ENCODE measurements at places on chromosomes 6 and 20. TPM values are rescaled to one million over a fixed set of nuclear protein-coding genes. Genes with fewer than 3 reads are reported as not detected.

- no peaks in the 10 kb centered on the region for H3K36me3 ChIP-seq
- no peak for DNase-seq
- peaks cover 4% of the 10 kb centered on the region for H3K4me1 ChIP-seq
- no peak overlapping the region for H3K27ac ChIP-seq
- H3K27me3 ChIP-seq, result no peaks in the 10 kb centered on the region
- no peak overlapping the region for H3K4me3 ChIP-seq
Measured at GRCh38 chr6:133992992-133993680, 40.1 kb downstream of the TBPL1 start.

DNA sequence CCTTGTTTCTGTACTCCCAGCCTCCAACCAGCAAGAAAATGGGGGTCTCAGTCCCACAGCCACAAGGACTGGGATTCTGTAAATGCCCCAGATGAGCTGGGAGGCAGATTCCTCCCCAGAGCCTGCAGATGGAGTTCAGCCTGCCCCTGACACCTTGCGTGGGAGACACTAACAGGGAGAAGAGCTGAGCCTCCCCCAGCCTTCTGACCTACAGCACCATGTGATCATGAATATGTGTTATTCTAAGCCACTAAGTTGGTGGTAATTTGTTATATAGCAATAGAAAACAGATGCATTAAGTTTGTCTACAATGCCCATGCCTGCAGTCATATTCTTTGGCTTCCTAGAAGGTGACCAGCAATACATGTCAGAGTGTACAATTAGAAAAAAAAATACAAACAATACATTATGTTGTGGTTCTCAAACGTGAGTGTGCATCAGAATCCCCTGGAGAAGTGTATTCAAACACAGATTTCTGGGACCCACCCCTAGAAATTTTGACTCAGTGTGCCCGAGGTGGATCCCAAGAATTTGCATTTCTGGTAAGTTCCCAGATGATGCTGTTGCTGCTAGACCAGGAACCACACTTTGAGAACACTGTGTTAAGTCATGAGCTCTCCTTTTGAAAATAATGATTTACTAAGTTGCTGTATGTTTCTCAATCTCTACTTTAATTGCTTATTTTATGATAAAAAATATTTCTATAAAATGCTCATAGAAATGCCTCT, 39.9 kb downstream of the SLC22A3 start:
- H3K36me3 ChIP-seq, result no peaks in the 10 kb centered on the region
- no peak for DNase-seq
- no peaks in the 10 kb centered on the region for H3K4me1 ChIP-seq
- no peak overlapping the region for H3K4me3 ChIP-seq

- H3K4me3 ChIP-seq, result peak overlapping the region; percentile 90
- H3K27me3 ChIP-seq, result no peaks in the 10 kb centered on the region
- no peak for DNase-seq
- peaks cover 56% of the 10 kb centered on the region for H3K4me1 ChIP-seq
- H3K27ac ChIP-seq, result peak overlapping the region; percentile 89
- H3K36me3 ChIP-seq, result peaks cover 6% of the 10 kb centered on the region
Measured at GRCh38 chr6:40584741-40585140, 2.4 kb downstream of the LRFN2 start.

GRCh38 chr6:92504509-92504908, 914.9 kb downstream of the EPHA7 start:
- H3K36me3 ChIP-seq, result no peaks in the 10 kb centered on the region
- no peaks in the 10 kb centered on the region for H3K27me3 ChIP-seq
- H3K4me1 ChIP-seq, result no peaks in the 10 kb centered on the region

DNA sequence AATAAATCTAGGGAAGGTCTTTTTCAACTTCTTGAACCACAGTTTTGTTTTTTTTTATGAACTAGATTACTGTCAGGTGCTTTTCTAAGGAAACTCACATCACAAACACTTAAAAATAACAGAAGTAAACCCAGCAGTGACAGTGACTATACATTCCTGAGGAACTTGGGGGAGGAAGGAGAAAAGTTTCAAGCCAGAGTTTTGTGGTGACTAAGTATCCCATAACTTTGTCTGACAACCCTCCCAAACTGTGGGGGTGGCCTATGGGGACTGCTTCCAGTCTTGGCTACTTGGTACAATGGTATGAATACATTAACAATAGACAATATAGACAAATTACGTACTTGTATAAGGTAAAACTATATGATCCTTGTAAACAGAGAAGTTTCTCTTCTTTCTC, 202.5 kb upstream of the MAN1A1 start:
- H3K36me3 ChIP-seq, result no peaks in the 10 kb centered on the region
- H3K27me3 ChIP-seq, result no peaks in the 10 kb centered on the region
- no peak for DNase-seq
- H3K4me1 ChIP-seq, result no peaks in the 10 kb centered on the region
- H3K27ac ChIP-seq, result no peak overlapping the region

GRCh38 chr6:91142154-91142553, 555.3 kb upstream of the MAP3K7 start:
- peaks cover 61% of the 10 kb centered on the region for H3K4me1 ChIP-seq
- peak; percentile 70 for DNase-seq
- no peaks in the 10 kb centered on the region for H3K36me3 ChIP-seq
- no peak overlapping the region for H3K4me3 ChIP-seq

- H3K36me3 ChIP-seq, result no peaks in the 10 kb centered on the region
- H3K4me1 ChIP-seq, result peaks cover 29% of the 10 kb centered on the region
- H3K27me3 ChIP-seq, result no peaks in the 10 kb centered on the region
Measured at GRCh38 chr6:128238225-128238624, 282.2 kb downstream of the PTPRK start.

- H3K4me3 ChIP-seq, result no peak overlapping the region
- no peak for DNase-seq
- H3K36me3 ChIP-seq, result peaks cover 3% of the 10 kb centered on the region
- no peaks in the 10 kb centered on the region for H3K27me3 ChIP-seq
- H3K4me1 ChIP-seq, result peaks cover 14% of the 10 kb centered on the region
Measured at GRCh38 chr20:41181567-41181966, 44.2 kb downstream of the PLCG1 start.

- H3K4me3 ChIP-seq, result peak overlapping the region; percentile 60
- H3K27ac ChIP-seq, result peak overlapping the region; percentile 97
- H3K27me3 ChIP-seq, result no peaks in the 10 kb centered on the region
- no peaks in the 10 kb centered on the region for H3K36me3 ChIP-seq
- no peak for DNase-seq
Measured at GRCh38 chr6:37820718-37821079, 1.2 kb downstream of the ZFAND3 start.

DNA sequence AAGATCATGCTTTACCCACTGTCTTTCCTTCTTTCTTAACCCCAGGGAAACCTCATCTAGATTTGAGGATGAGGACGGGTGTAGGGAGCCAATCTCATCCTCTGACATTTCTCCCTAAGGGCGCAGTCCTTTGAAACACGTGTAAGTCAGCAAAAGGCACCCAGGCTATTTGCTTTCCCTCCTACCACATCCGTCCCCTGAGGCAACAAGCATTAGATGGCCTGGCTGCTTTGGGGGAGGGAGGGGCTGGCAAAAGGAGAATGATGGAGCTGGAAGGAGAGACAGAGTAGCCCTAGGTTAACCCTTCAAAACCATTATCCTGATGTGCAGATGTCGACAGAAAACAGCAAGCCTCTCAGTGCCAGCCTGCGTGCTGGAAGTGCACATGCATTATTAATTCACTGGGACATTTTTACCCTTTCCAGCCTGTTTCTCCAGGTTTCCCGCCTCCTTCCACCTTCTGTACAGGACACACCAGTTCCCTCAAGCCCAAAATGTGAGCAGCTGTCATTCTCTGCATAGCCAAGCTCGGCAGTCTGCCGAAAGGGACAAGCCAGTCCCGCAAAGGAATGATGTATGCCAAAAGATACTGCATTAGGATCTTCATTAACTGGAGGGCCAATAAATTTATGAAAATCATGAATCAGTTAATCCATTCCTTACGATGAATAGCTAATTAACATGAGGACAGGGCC, 547.2 kb downstream of the CD83 start:
- H3K4me3 ChIP-seq, result no peak overlapping the region
- no peaks in the 10 kb centered on the region for H3K36me3 ChIP-seq
- no peak for DNase-seq
- H3K4me1 ChIP-seq, result no peaks in the 10 kb centered on the region
- no peak overlapping the region for H3K27ac ChIP-seq

- H3K4me1 ChIP-seq, result no peaks in the 10 kb centered on the region
- H3K27ac ChIP-seq, result no peak overlapping the region
- H3K4me3 ChIP-seq, result no peak overlapping the region
- no peaks in the 10 kb centered on the region for H3K27me3 ChIP-seq
- no peaks in the 10 kb centered on the region for H3K36me3 ChIP-seq
- no peak for DNase-seq
Measured at GRCh38 chr6:154537511-154538325, 27.2 kb upstream of the CNKSR3 start.

- H3K4me3 ChIP-seq, result no peak overlapping the region
- H3K27me3 ChIP-seq, result no peaks in the 10 kb centered on the region
- no peaks in the 10 kb centered on the region for H3K4me1 ChIP-seq
- no peak overlapping the region for H3K27ac ChIP-seq
- DNase-seq, result no peak
- H3K36me3 ChIP-seq, result no peaks in the 10 kb centered on the region
Measured at GRCh38 chr20:59988141-59988540, 29.9 kb downstream of the CDH26 start.

DNA sequence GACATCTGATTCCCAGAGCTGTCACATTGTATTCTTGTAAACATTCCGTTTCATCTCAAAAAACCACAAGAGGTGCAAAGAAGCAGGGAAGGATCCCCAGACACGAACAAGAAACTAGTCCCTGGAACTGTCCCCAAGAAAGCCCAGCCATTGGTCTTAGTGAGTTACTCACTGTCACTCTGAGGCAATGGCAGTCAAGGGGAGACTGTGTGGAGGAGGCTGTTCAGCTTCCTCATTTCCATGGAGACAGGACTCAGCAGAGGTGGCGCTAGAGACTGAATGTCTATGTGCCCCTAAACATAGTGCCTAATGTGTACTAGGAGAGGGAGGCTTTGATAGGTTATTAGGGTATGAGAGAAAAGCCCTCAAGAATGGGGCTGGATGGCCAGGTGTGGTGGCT, 11.1 kb downstream of the ULBP1 start:
- H3K4me1 ChIP-seq, result no peaks in the 10 kb centered on the region
- no peaks in the 10 kb centered on the region for H3K36me3 ChIP-seq
- no peak overlapping the region for H3K27ac ChIP-seq
- H3K4me3 ChIP-seq, result no peak overlapping the region
- peaks cover 52% of the 10 kb centered on the region for H3K27me3 ChIP-seq

- no peak overlapping the region for H3K27ac ChIP-seq
- H3K27me3 ChIP-seq, result no peaks in the 10 kb centered on the region
- no peaks in the 10 kb centered on the region for H3K4me1 ChIP-seq
- H3K4me3 ChIP-seq, result no peak overlapping the region
- DNase-seq, result no peak
Measured at GRCh38 chr6:2784930-2785329, 19.7 kb downstream of the WRNIP1 start.

GRCh38 chr6:33147807-33148666, 44.2 kb downstream of the COL11A2 start:
- H3K27ac ChIP-seq, result no peak overlapping the region
- H3K27me3 ChIP-seq, result peaks cover 12% of the 10 kb centered on the region
- peak; percentile 64 for DNase-seq
- no peaks in the 10 kb centered on the region for H3K36me3 ChIP-seq
- no peak overlapping the region for H3K4me3 ChIP-seq

DNA sequence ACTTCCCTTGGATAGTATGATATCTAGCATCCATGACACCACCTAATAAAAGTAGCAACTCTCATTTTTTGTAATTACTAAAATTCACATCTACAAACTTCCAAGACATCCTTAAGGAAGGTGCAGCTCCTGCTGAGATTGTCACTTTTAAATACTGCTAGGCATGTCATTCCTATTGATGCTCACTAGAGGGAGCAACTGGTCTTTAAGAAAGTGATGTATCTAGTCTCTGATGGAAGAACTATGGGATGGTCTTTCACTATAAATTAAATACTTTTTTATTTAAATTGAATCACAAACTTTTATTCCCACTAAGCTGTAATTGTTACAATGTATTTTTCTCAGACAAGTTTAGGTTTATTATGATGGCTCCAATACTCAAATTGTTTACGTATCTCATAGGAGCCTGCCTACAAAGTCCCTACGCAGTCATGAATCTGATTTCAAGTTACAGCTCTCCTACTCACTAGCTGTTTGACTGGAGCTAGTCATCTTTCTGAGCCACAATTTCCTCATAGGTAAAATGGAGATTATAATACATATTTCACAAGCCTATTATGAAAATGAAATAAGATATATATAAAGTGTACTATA, 8.1 kb upstream of the TSPYL1 start:
- DNase-seq, result peak; percentile 58
- H3K27me3 ChIP-seq, result no peaks in the 10 kb centered on the region
- H3K4me3 ChIP-seq, result no peak overlapping the region
- no peaks in the 10 kb centered on the region for H3K4me1 ChIP-seq
- H3K27ac ChIP-seq, result no peak overlapping the region
- no peaks in the 10 kb centered on the region for H3K36me3 ChIP-seq

DNA sequence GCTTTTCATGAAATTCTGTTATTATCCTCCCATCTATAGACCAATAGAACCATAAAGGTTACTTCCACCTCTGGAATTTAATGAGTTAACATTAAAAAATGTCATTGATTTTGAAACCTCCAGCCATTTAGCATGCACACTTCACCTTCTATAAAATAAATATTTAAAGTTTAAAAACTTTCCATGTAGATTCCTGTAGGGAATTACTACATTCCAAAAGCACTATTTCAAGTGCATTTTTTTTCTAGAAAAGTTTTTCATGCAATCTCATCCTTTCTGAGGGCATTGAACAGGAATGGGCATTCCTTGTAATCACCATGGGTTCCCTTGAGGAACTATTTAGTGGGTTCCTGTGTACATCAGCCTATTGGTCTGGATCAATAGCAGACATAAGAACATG, 253.8 kb upstream of the RIN2 start:
- peaks cover 10% of the 10 kb centered on the region for H3K4me1 ChIP-seq
- no peaks in the 10 kb centered on the region for H3K27me3 ChIP-seq
- no peak for DNase-seq
- no peaks in the 10 kb centered on the region for H3K36me3 ChIP-seq
- H3K4me3 ChIP-seq, result no peak overlapping the region

Gene ZBTB46
- total RNA-seq, result 0.96 TPM

Gene SCUBE3
- total RNA-seq, result not detected

Gene LKAAEAR1
- 0.37 TPM for total RNA-seq

Gene DEFB124
- total RNA-seq, result not detected

Gene TMC2
- total RNA-seq, result not detected

Gene C20orf144
- 0.13 TPM for total RNA-seq

Gene CDK19
- 23.7 TPM for total RNA-seq

Gene PAX1
- 0.09 TPM for total RNA-seq

Gene WFDC10B
- not detected for total RNA-seq

Data from A673 (cell line).